IMR-90 (cell line): ENCODE measurements at places on chromosomes 12 and 14. TPM values are rescaled to one million over a fixed set of nuclear protein-coding genes. Genes with fewer than 3 reads are reported as not detected.

DENND5B gene
- total RNA-seq = 11.9 and 13.4 TPM in 2 replicates

TOGARAM1 gene
- total RNA-seq = 11.1 and 13.4 TPM in 2 replicates

AVPR1A gene
- total RNA-seq = not detected in 2 replicates

SYT1 gene
- total RNA-seq = 3.0 and 4.2 TPM in 2 replicates

IL23A gene
- not detected in 2 replicates for total RNA-seq

CLEC4A gene
- total RNA-seq = 0.28 TPM in 1 of 2 replicates, not detected in the other

CMA1 gene
- not detected in 2 replicates for total RNA-seq

INHBC gene
- total RNA-seq = not detected in 2 replicates

ANKS1B gene
- 0.18 and 0.56 TPM in 2 replicates for total RNA-seq

NAP1L1 gene
- total RNA-seq = 86.4 and 166 TPM in 2 replicates

ADGRD1 gene
- total RNA-seq = not detected in 2 replicates

C12orf42 gene
- not detected in 2 replicates for total RNA-seq

A2M gene
- 0.56 and 1.1 TPM in 2 replicates for total RNA-seq

CELA1 gene
- not detected in 2 replicates for total RNA-seq

PPM1A gene
- total RNA-seq = 14.3 and 22.8 TPM in 2 replicates

TMBIM4 gene
- total RNA-seq = 59.3 and 89.7 TPM in 2 replicates

MYL2 gene
- total RNA-seq = not detected in 2 replicates

SUOX gene
- 13.1 and 19.4 TPM in 2 replicates for total RNA-seq

HOXC12 gene
- not detected in 2 replicates for total RNA-seq

CISTR gene
- total RNA-seq = not detected in 2 replicates

TCL1B gene
- total RNA-seq = not detected in 2 replicates

MARS1 gene
- 127 and 156 TPM in 2 replicates for total RNA-seq

SIRT4 gene
- total RNA-seq = 0.83 and 2.0 TPM in 2 replicates

ANKRD33 gene
- total RNA-seq = under 0.01 TPM in 1 of 2 replicates, not detected in the other

FAM90A1 gene
- total RNA-seq = under 0.01 TPM in 1 of 2 replicates, not detected in the other

RNFT2 gene
- 1.7 and 2.3 TPM in 2 replicates for total RNA-seq

IRF2BPL gene
- 6.3 and 8.9 TPM in 2 replicates for total RNA-seq
